ENCODE measurements at places on chromosomes 6 and 20. TPM values are rescaled to one million over a fixed set of nuclear protein-coding genes. Genes with fewer than 3 reads are reported as not detected.

DNA sequence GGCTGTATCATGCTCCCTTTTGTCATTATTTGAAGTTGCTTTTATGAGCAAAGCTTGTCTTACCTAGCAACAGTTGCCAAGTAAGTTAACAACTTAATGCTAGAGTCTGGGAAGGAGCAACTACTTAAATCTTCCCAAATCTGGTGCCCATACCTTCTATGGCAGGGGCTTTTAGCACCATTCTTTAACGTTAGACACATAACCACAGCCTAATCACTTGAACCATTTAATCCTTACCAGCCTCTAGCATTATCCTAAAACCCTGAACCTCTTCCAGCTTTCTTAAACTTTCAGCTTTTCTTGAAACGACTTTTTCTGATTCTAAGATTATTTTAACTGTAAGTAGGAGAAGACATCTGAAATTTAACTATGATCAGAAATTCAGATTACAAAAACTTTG is at the start of gene C6orf163:
Gene C6orf163, plus strand, starts transcription at position 83 of the 400 bp plus-strand sequence. Its CDS starts 287 bp downstream, at position 370.
- DNase-seq, result no peak

DNA sequence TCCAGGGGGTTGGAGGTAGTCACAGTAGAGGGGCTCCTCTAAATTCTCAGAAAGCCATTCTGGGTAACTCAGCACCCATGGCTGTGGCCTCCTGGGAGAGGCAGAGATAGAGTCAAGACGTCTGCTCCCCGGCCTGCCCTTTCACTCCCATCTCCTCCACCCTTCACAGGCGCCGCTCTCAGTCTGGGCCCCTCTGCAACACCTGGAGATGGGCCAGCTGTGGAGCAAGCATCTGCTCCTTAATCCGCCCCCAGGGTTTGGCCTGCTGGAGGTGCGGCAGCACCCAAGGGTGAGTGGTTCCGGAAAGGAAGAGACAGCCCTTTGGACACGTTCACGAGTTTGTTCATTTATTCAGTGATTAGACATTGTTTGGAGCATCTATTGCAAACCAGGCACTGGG is 271.3 kb downstream of the BMP7 start:
- DNase-seq, result no peak

The TRIM38 gene
- total RNA-seq, result 12.5 TPM

The BMP6 gene
- 0.06 TPM for total RNA-seq

The CTAGE9 gene
- total RNA-seq, result not detected
